Naive thymus-derived CD4-positive, alpha-beta T cell (primary cell): ENCODE measurements at places on chromosomes 6 and 20.

- DNase-seq: no peak
These were observed 207.7 kb upstream of the PTCHD4 start for GRCh38 chr6:48318670-48319069.

DNA sequence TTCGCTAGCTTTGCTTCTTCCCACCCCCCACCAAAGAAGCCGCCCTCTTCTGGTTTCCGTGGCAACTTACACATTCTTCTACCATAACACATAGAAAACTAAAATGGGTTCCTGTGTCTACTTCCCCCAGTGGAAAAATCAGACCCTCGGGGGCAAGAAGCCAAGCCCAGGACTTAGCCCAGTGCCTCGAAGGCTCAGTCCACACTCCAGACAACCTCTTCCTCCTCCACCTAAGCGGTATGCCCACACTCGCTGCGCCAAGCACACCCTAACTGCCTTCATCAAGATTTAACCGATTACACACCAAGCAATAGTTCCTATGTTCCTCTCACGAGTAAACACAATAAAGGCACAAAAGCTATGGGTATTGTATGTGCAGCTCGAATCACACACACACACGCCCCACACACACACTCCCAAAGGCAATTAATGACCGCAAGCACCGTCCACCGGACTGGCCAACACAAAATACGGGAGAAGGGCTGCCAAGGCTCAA, 537 bp downstream of the PPIL4 start:
- peak; percentile 88 for DNase-seq

- no peak for DNase-seq
These were observed 695.7 kb upstream of the GJE1 start for GRCh38 chr6:141437011-141437410.

DNA sequence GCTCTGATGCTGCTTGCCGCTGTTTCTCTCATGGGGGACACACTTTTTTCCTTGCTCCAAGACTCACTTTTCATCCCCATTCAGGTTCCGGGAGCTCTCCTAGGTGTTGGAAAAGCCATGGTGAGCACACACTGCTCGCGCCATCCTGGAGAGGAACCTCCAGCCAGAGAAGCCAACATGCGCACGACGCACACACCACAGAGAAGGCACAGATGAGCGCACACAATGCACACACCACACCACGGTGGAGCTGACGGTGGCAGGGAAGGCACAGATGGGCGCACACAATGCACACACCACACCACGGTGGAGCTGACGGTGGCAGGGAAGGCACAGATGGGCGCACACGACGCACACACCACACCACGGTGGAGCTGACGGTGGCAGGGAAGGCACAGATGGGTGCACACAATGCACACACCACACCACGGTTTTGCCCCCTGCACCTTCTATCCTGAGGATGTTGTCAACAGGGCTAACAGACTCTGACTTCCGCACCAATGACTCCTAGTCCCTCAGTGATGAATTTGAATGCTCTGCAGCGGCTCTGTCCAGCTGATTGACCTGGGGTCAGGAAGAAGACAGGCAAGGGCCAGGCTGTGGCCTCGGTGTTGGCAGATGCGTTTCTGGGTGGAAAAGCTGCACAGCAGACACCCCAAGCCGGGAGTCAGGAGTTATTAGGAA, 154.7 kb downstream of the ERMARD start:
- no peak for DNase-seq

- no peak for DNase-seq
These were observed 44.9 kb upstream of the CCDC28A start for GRCh38 chr6:138728662-138729061.

DNA sequence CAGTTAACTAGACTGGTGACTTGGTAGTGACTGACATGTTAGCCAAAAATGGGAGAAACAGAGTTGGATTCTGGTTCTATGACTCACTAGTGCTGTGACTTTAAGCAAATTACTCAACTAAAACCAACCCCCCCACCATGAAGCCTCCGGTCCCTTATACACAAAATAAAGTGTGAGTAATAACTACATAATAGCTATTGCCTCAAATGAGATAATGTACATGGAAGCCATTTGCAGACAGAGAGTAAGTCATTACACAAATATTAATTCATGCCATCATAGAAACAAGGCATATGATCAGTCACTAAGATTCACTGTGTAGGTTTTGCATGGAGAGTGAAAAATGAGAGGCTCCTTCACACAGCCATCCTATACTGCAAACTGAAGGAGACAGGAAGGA, 111.9 kb downstream of the HIVEP2 start:
- DNase-seq: no peak

DNA sequence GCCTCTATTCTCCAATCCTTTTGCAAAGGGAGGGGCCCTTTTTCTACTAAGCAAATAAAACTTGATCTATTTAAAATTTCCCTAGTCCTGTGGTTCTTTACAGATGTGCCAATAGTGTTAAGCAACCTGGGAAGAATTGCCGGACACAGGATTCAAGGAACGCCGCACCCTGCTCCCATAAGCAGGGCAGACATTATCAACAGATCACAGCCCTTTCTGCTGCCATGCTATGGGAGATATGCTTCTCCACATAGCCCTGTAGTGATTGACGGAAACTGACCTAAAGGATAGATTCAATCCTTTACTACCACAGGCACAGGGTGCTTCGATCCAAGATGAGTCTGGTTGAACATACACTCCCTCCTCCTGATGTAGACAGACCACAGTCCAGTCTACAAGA, 118.4 kb upstream of the TRAF3IP2 start:
- no peak for DNase-seq

- DNase-seq: no peak
These were observed 163.0 kb downstream of the EYA2 start for GRCh38 chr20:47057661-47058060.

DNA sequence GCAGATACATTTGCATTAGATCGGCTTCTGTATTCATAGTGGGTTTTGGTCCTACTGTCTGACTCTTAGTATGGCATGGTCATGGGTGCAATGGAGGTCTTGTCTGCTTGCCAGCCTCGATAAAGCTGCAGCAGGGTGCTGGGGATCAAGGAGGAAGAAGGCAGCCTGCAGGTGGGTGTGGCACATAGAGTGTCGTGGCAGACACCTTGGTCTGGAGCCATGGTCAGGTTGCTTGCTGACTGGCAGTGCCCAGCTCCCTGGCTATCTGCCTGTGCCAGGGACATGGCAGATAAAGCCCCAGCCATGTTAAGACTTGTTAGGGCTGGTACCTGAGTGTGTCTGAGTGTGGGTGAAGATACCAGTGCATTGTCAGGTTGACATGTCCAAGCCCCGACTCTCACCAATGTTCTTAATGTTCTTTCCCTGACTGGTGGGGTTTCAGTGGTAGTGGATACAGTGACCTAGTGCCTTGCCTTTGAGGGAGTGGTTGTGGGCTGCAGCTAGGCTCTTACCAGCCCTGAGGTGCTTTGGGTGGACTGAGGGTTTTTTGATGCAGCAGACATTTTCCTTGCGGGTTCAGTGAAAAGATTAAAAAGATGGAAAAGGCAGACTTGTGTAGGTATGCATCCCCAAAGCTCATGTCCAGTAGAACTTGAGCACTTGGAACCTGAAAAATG, 1.8 kb downstream of the FAM83D start:
- no peak for DNase-seq

DNA sequence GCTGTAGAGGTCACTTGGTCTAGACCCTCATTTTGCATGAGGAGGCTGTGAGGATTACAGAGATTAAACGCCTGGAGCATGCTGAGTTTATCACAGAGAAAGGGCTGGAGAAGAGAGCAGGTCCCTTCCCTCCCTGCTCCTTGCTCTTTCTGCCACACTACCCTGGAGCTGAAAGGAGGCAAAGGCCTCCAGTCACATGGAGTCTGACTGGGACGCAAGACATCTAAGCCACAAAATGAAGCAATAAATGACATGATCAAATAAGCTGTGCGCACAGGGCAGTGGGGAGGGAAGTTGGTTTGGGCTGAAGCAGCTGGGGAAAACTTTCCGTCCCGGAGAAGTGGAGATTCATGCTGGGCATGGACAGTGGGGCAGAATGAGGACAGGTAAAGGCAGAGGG, 33.3 kb downstream of the ATXN1 start:
- DNase-seq: no peak

GRCh38 chr6:125808060-125808459, 17.3 kb downstream of the NCOA7 start:
- DNase-seq: no peak

DNA sequence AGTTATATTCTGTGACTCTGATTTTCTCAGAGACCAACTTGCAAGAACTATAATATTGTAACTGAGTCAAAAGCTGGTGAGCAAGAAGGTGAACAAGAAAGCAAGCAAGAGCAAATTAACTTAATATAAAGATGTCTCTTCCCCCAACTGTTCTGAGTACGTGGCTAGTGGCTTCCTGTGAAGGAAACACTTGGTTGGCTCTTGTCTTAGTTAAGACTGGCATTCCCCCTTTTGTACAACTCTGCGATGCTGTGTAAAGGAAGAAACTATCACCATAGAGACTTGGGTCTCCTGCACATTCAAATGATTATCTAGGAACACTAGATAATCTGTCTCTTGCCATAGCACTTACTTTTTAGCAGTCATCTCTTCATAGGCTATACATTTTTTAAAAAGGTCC, 47.3 kb upstream of the TNFAIP3 start:
- peak; percentile 71 for DNase-seq

DNA sequence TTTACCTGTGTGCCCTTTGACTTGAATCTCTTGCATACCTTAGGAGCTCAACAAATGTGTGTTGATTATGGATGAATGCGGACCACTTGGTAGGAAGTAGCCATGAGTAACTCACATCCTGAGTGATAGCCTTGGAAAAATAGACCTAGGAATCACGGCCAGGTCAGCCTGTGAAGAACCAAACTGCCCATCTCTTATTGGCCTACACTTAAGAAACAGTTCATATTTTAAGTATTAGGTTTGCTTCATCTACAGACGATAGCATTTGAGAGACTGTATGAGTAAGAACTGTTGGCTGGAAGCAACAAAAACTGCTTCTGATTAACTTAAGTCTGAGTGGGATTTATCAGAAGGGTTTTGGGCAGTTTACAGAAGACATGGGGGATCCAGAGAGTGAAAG, 320.1 kb upstream of the PRND start:
- no peak for DNase-seq

DNA sequence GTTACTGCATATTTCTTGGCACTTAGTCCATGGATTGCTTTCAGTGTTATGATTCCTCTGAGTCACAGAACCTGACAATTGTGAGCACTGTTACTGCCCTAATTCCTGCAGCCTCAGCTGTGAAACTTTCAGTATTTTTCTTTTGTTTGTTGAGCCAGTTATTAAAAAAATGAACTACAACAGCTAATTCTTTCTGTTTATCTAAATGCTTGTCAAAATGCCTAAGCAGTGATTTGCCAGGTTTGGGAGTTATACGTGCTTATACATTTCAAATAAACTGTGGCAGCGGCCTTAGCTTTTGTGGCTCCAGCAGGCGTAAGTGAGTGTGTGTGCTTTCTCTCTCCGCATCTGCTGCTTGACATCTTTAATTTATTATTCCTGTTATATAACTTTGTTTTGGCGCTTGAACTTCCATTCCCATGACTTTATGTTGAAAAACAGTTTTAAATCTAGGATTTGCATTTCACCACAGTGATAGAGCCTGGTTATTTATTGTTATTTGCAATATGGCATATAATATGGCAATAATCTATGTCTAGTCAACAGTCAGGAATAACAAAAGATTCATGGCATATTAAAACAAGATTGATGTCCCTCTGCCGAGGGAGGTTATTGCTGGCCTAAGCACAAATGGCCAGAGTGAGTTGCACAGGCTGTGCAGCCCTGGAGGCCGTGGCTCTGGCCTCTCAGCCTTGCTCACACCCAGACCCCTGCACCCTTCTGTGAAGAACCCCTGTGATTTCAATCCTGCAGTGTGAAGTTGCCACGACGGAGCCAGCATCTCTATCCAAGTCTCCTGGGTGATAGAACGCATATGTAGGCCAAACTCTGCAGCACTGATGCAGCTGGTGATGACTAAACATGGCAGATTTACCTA, 303.4 kb downstream of the THBS2 start:
- no peak for DNase-seq

GRCh38 chr20:1938464-1939269, 43.5 kb downstream of the SIRPA start:
- DNase-seq: no peak

- DNase-seq: no peak
These were observed 44.7 kb downstream of the MYH7B start for GRCh38 chr20:35000311-35000921.

- DNase-seq: no peak
These were observed 121.1 kb downstream of the TRIM27 start for GRCh38 chr6:28802417-28803336.

GRCh38 chr20:47863981-47864380, 78.7 kb upstream of the SULF2 start:
- no peak for DNase-seq

DNA sequence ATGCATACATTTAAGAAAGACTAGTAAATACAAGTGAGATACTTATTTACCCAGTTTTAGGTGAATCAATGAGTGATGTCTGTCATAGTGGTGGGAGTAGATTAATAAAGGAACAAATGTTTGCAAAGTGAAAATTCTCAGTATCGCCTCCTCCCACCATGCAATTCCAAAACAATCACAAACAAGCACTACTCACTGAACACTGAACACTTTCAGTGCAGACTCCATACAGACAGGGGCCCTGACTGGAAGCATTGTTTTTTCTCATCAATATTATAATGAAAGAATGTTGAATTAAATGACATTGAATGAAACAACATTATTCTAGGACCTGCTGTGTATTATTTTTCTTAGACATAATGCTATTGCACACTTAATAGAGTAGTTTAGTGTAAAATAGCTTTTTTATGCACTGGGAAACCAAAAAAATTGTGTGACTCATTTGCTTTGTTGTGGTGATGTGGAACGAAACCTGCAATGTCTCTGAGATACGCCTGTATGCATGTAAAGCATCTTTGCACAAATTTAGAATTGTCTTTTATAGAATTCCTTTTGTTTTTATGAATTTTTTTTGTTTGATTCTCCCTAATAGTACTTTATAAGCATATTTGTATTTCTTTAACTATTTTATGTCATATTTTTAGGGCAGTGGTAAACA, 317.5 kb downstream of the UTRN start:
- no peak for DNase-seq

- no peak for DNase-seq
These were observed 98.8 kb downstream of the SASH1 start for GRCh38 chr6:148441454-148441911.

GRCh38 chr20:63404129-63405085, 43.3 kb upstream of the CHRNA4 start:
- DNase-seq: no peak

GRCh38 chr6:128168244-128168643, 267.4 kb upstream of the THEMIS start:
- no peak for DNase-seq

- no peak for DNase-seq
These were observed 65.8 kb upstream of the SNRPB2 start for GRCh38 chr20:16664020-16664419.

GRCh38 chr6:142848156-142848555, 96.8 kb downstream of the HIVEP2 start:
- DNase-seq: no peak

GRCh38 chr20:35171753-35172433, at the start of gene PROCR:
Gene PROCR (plus strand): TSS chr20:35172072. CDS start chr20:35172155, 83 bp downstream.
- no peak for DNase-seq
